ENCODE measurements at places on chromosomes 7 and 10.
A peak's percentile ranks its signal among the peaks of the same experiment; 100 is the strongest.

DNA sequence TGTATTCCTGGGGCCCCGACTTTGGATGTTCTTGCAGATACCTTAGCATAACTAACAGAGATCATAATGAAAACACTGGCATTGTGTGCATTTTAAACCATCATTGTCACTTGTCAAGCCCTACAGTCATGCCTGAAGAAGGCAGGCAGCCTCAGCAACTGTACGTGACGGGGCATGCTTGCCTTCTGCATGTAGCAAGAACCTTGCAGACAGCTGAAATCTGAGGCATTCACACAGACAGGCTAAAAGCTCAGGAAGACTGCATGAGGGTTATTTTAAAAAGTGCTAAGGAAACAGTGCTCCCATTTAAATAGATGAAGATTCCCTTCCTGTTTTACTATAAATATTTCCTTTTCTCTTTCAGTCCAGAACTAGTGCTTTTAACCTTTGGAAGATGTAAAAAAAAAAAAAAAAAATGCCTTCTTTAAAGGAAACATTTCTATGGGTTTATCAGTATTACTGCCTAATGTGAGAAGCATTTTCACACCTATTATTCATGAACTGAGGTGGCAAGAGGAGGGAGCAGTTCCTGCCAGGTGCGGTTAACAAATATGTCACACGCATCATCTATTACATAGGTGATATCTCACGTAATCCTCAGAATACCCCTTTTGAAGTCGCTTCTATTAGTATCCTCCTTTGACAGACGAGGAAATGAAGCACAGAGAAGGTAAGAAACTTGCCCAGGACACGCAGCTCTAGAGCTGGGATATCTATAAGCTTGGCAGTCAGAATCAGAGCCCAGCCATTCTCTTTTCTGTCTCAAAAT lies 88.1 kb downstream of the PRKCQ start:
- no peak for ATAC-seq

- ATAC-seq: no peak
Observed at GRCh38 chr10:106450966-106451365, 713.5 kb downstream of the SORCS1 start.

DNA sequence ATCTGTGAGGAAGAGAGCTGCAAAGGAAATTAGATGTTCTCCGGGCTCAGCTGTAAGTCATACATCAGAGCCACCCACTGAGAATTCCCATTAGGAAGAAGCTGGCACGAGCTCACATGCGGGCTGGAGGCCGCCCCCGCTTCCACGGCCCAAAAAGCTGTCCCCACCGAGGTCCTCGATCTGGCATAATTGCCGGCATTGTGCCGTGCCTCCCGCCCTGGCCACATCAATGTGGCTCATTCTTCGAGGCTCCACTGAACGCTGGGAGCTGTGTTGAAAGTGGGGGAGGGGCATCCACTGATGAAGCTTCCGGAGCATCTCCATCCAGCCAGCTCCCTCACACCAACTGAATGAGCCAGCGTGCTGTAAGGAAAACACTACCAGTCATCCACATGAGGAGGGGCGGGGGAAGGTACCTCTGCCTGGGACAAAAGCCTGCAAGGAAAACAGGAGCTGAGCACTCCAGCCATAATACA lies 173.1 kb downstream of the PTPRN2 start:
- peak; percentile 89 for ATAC-seq

DNA sequence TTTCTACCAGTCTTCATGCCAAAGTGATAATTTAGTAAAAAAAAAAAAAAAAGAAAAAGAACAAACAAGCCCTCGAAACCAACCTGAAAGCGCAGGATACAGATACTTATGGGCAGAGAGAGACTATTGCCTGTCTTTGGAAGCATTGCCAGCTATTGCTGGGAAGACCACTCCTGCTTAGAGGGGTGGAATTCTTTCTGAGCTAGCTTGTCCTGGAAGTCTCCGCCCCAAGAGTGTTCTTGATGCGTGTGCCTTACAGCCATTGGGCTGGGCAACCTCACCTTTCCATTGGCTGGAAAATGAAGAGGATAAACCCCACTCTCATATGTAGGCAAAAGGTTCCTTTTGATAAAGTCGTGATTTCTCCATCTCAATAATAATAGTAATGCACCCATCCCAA lies 19.9 kb upstream of the INSYN2A start:
- no peak for ATAC-seq

DNA sequence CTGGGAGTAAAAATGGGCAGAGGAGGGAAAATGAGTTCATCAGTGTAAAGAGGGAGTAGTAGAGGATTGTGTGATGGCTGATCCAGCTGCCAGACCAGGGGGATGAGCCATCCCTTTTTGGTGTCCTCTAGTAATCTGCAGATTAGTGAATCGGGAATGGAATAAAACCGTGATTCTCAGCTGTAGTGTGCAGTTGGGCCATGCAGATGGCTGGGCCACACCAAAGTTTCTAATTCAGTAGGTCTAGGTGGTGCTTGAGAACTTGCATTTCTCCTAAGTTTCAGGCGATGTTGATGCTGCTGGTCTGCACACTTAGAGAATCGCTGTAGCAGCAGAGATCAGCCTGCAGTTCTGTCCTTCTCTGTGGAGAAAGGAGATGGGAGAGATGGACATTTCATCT lies 22.7 kb downstream of the PDCD11 start:
- ATAC-seq: peak; percentile 67

- ATAC-seq: peak; percentile 81
Observed at GRCh38 chr10:24851629-24852028, 100.8 kb downstream of the PRTFDC1 start.
